ENCODE measurements at places on chromosomes 3 and 15.
A peak's percentile ranks its signal among the peaks of the same experiment; 100 is the strongest.

GRCh38 chr3:71130471-71131374 lies 452.8 kb downstream of the FOXP1 start:
- peak; percentile 45 for DNase-seq

DNA sequence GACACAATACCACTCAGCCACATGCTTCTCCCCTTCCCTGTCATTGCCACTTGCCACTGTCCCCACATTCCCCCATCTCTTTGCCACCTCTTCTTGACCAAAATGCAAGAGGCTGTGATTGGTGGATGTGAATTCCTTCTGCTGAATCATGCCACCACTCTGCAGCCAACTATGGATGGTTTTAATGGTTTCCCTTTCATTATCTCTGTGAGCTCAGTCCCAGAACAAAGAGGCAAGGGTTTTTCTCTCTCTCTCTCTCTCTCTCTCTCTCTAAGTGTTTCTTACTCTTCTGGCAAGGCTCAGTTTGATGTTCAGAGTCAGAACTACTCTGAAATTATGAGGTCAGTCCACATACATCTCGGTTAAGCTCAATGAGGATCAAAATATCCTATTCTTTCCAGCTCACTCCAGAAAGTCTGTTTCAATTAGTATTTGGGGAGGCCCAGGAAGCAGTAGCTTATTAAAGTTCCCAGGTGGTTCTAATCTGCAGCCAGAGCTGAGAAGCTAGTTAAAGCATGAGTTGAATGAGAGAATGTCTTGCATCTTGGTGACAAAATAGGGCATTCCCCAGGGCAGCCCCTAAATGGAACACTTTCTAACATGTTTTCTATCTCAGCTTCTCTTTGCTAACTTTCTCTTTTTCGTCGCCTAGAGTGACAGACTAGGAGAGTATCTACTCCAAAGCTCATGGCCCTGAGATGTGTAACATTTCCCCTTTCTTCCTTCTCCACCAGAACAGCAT lies 8.5 kb upstream of the ILDR1 start:
- no peak for DNase-seq

DNA sequence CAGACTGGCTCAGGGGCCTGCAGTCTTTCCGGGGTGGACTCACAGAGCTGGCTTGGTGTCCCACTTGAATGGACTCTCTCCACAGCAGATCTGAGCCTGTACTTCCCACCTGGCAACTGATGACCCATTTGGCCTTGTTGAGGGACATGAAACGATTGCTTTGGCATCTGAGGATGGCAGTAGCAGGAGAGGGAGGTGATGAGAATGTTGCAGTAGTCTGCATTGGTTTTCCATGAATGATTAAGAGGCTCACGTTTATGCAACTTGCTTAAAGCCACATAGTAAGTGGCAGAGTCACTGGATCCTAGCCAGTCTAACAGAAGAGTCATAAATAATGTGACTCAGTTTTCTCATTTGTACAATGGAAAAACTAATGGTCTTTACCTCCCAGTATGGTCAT lies 21.9 kb downstream of the IL20RB start:
- DNase-seq = no peak

DNA sequence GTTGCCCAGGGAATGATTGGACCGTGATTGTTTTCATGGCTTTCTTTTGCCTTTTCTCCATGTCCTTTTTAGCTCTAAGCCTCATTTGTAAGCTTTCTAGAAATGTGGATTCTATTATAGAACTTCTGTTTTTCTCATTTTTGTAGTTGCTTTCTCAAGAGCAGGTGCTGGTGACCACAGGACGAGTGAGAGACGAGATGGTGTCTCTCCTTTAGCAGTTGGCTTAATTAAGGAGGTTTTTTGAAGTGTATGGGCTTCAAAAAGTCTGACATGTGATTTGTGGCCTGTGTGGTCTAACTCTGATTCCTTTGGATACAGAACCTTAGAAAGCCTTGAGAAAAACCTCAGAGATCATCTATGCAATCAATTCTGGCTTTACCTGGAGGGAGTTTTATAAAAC lies 292.8 kb downstream of the LPP start:
- no peak for DNase-seq

- DNase-seq = no peak
Measured at GRCh38 chr15:101474983-101475382, 14.5 kb downstream of the PCSK6 start.

GRCh38 chr15:69060744-69061143 lies 46.2 kb downstream of the NOX5 start:
- no peak for DNase-seq

DNA sequence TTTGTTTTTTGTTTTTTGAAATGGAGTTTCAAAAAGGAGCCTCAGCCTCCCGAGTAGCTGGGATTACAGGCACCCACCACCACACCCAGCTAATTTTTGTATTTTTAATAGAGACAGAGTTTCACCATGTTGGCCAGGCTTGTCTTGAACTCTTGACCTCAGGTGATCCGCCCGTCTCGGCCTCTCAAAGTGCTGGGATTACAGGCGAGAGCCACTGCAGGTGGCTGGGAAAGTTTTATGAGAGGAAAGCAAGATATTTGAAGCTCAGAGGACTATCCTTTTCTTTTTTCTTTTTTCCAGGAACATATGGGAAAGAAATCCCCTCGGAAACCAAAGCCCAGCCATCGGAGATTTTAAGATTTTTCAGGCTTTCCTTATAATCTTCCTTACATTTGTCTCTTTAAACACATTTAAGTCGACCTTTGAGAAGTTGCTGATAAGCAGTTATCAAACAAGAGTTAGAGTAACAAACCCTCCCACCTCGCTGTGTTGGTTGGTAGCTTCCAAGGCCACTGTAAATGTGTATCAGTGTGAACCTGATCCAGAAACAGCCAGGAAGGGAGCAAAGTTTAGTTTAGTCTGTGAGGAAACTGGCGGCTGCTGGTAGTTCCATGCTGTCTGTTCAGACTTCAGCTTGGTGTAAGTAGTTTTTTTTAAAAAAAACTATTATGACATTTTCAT lies 34.5 kb upstream of the MAP3K13 start:
- DNase-seq = no peak

DNA sequence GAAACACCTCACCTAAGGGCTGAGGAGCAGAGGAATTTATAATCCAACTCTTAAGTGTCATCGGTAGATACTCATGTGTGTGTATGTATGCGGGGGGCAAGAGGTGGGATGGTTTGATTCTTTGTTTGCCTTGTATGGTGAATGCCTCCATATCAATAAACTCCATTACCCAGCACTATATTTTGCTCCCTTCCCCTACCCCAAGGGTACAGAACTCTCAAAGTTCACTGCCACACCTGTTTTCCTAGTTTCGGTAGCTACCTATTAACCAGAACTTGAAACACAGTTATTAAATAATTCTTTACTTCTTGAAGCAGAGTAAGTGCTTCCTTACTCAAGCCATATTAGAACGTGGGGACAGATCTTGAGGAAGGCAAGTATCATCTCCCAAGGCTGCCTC lies 400.8 kb upstream of the SUCLG2 start:
- no peak for DNase-seq

DNA sequence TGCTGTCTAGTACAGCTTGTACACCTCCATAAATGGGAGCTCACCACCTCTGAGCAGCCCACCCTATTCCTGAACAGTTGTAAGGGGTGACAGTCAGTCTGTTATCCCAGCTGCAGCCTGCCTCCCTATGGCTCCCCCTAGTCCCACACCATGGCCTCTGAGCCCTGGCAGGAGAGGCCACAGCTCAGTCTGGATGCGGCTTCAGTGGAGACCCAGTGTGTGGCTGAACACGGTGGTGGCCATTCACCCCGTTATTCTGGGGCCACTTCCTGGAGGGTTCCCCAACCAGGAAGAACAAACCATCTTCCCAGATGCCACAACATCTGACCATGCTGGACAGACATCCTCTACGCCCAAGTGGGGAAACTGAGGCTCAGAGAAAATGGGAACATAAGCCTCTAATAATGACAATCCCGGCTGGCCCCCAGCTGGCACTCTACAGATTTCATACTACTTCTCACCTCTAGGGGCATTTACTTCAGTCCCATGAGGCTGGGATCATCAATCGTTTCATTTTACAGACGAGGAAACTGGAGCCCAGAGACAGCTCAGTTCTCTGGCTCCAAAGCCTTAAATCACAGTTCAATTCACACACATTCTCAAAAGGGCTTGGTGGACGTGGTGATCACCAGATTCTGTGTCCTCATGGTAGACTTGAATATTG lies 9.2 kb upstream of the GRIP2 start:
- no peak for DNase-seq

DNA sequence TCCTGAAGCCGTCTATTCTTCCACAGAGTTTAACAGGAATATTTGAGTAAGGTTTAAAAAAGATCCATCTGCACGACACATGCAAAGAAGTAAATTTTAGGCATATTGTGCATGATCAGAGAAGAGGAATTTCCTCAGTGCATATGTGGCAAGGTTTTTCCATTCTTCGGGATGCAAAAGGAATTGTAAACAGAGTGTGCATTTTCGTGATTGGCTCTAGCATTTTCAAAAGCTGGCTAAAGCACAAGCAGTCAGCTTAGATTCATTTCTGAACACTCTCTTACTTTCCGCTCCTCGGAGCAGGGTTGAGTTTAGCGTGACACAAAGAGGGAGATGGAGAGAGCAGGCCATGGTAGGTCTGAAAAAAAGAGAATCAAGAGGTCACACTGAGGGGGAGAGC lies 128.2 kb downstream of the ADAMTS9 start:
- no peak for DNase-seq

DNA sequence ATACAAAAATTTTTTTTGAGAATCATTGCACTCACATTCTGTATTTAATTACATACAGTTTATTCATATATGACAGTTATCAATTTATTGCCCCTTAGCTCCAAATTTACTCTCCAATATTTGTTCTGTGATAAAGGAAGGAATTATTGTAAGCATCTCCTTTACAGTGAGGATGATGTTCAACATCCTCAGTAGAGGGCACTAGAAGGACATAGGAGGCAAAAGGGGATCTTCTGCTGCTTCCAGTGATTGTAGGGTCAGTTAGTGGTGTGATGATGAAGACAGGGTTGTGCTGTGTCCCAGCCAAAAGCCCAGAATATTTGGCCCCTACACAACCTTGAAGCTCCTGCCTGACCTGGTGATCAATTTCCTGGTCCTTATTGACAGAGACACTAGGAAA lies 89.9 kb upstream of the DCBLD2 start:
- DNase-seq = no peak

DNA sequence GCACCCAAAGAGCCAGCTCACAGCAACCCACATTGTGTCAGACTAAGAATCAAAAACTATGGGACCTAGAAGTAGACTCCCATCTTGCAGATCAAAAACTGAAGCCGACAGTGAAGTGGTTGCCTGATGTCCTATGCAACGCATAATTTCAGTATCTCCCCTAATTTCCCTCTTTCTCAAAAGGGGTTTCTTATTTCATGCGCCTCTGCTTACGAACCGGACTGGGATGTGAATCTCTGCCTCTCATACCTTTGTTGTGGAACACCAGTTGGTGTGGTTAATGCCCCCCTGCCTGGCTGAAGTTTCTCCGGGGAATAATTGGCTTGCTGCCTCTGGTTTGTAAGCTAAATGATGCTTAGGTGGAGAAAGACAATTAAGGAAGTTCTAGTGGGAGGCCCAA lies 514 bp upstream of the FAM174B start:
- DNase-seq = no peak

GRCh38 chr15:42065033-42065432 lies 29.3 kb downstream of the PLA2G4D start:
- no peak for DNase-seq

All from GF-D8 (cell line).